ENCODE measurements at places on chromosomes 13 and 19. TPM values are rescaled to one million over a fixed set of nuclear protein-coding genes. Genes with fewer than 3 reads are reported as not detected.

The LGI4 gene
- total RNA-seq: not detected

The CCL25 gene
- total RNA-seq: not detected

The CASP14 gene
- total RNA-seq: 3.7 TPM

The SLC7A10 gene
- not detected for total RNA-seq

The PALM3 gene
- not detected for total RNA-seq

The WTIP gene
- total RNA-seq: 7.1 TPM

The C1QTNF9B gene
- total RNA-seq: not detected

The DAND5 gene
- total RNA-seq: not detected
